ENCODE measurements at places on chromosomes 16 and 17.

DNA sequence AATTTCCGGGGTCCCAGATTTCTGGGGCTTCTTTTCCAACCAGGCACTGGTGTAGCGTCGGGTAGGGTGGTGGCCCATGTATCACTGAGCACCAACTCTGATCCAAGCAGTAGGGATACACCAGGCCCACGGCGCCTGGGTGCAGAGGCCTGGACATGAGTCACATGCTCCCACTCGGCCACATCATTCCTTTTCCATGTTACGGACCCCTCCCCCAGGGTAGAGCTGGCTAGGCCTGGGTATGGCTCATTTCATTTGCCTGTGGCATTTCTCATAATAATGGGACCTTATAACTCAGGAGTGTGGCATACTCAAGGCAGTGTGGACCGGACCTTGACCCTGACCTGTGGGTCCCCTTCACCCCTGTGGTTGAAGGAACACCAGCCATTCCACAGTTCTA lies 18.0 kb upstream of the NDRG4 start:
- DNase-seq, result no peak

DNA sequence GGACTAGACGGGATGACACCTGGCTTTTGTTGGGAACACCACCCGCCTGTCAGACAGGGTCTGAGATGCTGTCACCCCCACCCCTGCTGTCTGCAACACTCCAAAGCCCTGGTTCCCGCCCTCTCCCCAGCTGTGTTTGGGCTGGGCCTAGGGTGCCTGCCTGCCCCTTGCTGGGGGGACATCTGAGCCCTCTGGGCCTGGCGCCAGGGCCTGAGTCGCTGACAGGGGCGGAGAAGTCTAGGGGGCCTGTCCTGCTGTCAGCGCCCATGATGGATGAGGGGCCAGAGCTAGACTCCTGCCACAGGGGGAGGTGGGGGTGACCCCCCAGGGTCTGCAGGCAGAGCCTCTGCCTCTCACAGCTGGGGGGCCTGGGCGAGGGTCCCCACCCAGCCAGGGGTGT lies 7.6 kb upstream of the PKMYT1 start:
- DNase-seq, result no peak

GRCh38 chr16:23504453-23505179 lies 5.7 kb downstream of the GGA2 start:
- peak; percentile 36 for DNase-seq

- DNase-seq, result no peak
These were observed 133.4 kb downstream of the TANC2 start for GRCh38 chr17:63099425-63099824.

- no peak for DNase-seq
These were observed 31.1 kb downstream of the DHRS7C start for GRCh38 chr17:9760266-9760665.

DNA sequence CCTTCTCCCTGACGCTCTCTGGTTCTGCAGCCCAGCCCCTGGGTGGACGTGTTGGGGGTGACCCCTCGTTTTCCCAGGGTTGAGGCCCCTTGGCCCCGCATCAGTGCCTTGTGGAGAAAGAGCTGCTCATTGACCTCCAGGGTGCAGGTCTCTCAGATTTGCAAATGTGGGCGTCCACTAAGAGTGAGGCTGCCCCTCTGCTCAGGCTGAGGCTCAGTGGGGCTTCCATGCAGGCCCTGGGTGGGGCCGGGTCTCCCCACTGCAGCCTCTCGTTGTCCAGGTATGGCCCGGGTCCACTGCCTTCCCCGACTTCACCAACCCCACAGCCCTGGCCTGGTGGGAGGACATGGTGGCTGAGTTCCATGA lies 9.0 kb downstream of the GAA start:
- DNase-seq, result no peak

DNA sequence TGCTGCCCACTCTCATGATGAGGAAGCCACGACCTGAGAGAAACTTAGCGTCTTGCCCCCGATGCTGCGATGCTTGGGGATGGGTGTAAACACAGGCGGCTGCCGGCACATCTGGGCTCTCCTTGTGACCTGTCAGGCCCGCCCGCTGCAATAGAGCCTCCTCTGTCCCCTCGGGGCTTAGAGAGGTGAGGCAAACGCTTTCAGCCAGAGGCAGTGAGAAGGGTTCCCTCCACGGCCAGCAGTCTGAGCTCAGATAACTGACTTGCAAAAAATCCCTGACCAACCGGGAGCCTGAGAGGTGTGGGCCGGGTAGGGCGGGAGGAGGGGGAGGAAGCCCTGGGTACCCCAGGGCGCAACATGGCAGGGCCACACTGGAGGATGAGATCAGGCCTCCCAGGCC lies 260.6 kb downstream of the C16orf95 start:
- DNase-seq, result no peak

GRCh38 chr17:7215652-7216180 lies 3.9 kb downstream of the DLG4 start:
- peak; percentile 44 for DNase-seq

- no peak for DNase-seq
These were observed 21.9 kb upstream of the NXPH3 start for GRCh38 chr17:49553676-49554335.

DNA sequence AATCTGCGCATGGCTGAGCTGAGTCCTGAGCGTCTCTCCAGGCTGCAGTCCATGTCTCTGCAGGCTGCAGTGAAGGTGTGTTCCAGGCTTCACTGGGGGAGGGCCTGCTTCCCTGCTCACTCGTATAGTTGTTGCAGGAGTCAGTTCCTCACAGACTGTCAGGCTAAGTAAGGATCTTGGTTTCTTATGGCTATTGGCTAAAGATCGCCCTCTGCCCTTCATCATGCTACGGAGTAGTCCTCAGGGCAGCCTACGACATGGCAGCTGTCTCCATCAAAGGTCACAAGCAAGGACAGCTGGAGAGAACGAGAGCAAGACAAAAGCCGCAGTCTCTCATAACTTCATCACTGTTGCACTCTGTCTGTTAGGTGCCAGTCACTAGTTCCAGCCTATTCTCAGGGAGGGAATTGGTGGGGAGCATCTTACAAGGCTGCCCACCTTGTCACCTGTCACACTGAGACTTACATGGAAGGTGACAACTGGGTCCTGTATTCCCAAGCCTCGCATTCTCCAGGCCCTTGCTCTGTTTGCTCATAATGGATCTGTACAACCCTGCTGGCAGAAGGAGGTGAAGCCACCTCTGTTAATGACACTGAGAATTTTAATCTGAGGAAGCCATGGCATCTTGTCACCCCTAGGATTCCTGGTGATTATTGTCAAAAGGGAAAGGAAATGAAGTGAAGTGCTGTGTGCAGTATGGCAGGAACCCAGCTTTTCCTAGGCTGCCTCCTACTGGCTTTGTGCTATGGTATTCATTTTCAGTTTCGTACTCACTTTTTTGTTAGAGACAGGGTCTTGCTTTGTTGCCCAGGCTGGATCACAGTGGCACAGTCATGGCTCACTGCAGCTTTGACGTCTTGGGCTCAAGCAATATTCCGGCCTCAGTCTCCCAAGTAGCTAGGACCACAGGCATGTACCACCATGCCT lies 43.4 kb downstream of the MFSD11 start:
- DNase-seq, result peak; percentile 32

DNA sequence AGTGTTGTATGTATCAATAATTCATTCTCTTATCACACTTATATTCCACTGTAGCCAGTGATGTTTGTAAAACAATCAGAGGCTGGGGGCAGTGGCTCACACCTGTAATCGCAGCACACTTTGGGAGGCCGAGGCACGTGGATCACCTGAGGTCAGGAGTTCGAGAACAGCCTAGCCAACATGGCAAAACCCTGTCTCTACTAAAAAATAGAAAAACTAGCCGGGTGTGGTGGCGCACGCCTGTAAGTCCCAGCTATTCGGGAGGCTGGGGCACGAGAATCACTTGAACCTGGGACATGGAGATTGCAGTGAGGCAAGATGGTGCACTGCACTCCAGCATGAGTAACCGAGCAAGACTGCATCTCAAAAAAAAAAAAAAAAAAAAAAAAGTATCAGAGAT lies 217.0 kb downstream of the CPPED1 start:
- no peak for DNase-seq

DNA sequence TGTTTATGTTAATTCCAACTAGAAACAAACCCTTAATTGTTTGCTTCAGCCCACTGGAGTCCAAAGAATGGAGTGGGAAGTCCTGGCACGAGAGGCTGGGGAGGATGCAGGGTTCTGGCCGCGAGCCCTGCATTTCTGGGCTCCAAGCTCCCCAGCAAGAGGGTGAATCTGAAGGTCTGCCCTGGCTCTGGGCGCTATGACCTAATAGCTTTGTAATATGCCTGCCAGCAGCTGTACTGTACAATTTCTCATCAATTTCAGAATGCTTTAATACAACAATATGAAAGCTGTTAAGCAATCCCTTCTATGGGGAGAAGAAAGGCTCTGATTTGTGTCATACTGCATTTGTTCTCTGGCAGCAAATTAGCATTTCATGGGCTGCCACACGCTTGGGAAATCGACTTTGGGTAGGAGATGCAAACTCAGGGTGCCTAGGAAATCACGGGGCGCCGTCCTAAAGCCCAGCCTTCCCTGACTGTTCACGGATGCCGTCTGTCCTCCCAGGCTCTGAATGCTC lies 43.8 kb downstream of the NDEL1 start:
- no peak for DNase-seq

DNA sequence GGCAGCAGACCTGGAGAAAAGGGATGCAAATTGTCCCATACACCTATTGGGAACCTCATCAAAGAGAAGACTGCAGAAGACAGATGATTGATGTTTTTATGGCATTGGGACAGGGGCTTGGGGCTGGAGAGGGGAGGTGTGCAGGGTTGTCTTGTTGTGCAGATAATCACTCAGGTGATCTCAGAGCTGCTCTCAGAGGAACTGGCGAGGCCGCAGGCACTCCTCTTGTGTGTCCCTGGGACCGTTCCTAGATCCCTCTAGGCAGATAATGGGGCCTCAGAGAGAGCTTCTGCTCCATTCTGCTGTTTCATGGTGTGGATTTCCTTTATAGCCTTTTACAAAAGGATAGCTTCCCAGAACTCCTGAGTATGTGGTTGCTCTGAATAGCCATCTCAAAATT lies 1.6 kb downstream of the RNF213 start:
- DNase-seq, result no peak

GRCh38 chr16:83338941-83339340 lies 468.8 kb upstream of the HSBP1 start:
- no peak for DNase-seq
